Germinal center (tissue), 1 donor: ENCODE measurements at places on chromosomes 12 and 14.

GRCh38 chr12:106601031-106601430, 18.2 kb downstream of the RFX4 start:
- no peak for DNase-seq

DNA sequence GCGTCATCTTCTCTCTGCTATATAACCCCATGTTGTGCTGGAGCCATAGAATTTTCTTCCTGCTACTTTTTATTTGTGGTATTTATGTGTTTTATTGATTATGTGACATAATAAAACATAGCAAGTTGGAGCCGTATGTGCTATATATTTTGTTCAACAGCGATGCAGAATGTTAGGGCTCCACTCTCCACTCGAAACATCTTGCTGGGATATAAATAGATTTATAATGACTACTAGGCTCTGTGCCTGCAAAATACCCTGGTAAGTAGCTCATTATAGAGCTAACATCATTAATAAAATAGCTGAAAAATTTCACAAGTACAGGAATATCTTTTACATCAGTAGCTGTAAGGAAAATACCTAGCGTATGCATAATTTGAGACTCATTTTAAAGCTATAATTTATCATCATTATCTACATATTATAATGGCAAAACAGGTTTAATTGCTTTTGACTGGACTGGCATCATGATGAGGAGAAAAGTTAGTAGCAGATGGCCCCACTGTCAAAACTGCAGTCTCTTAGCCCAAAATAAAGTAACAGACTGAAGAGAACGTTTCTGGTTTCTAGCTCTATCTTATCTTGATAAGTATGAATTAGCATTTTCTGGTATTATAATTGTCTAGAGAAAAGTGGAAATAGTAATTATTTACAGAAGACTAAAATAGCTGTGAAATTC, 263.0 kb downstream of the NEDD1 start:
- DNase-seq = no peak

GRCh38 chr14:97625477-97625876, 828.3 kb downstream of the VRK1 start:
- no peak for DNase-seq

GRCh38 chr12:52148464-52149181, 43.2 kb downstream of the KRT80 start:
- no peak for DNase-seq

DNA sequence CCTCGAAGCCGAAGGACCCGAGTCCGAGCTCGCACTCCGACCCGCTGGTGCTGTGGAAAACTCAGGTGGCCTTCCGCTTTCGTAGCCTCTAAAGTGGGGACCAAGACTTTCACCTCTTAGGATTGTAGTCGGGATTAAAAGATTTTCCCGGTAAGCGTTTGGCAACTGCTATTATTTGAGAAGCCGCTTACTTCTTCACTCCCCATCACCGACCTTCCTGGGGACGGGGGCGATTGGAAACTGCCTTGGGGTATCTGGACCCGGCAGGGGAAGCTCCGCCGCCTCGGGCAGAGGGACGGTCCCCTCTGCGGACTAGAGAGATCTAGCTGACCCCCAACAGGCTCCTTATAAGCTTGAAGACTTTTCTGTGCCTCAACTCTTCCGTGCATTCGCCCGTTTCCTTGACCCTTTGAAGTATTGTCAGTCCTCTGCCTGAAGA, 659 bp downstream of the TRAFD1 start:
- DNase-seq = no peak
